Stimulated activated CD4-positive, alpha-beta T cell treated with anti-CD3 and anti-CD28 coated beads, TNF-alpha, amount 100 ng/mL, for 1 hour (primary cell): ENCODE measurements at places on chromosomes 6 and 20.

DNA sequence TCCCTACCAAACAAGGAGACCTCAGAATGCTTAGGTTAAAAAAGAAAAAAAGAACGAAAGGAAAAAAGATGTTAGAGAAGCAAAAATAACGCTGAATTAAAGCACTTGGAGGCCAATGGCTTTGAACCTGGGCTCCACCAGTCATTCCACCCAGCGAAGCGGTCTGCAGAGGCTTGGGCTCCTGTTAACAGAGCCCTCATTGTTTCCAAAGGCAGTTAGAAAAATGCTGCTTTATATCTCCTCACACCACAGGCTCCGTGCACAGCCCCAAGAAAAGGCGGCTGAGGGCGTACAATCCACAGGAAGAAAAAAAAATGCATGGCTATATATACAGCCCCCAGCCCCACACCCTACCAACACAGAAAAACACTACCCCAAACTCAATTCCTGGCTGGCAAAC, 255.9 kb downstream of the FOXC1 start:
- DNase-seq: no peak

DNA sequence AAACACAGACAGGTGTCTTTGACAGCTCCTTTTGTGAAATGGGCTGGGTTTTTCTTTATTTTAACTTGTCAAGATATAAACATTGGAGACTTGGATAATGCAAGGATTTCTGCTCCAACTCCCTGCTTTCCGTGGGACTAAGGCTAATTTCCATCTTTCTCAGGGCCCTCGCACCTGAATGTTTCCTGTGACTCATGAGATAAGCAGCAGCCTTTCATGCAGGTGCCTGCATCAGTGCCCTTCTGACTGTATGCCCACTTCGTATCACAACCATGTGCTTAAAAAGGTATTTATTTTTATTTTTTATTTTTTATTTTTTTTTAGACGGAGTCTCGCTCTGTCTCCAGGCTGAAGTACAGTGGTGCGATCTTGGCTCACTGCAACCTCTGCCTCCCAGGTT, 736.1 kb downstream of the DOK5 start:
- no peak for DNase-seq

DNA sequence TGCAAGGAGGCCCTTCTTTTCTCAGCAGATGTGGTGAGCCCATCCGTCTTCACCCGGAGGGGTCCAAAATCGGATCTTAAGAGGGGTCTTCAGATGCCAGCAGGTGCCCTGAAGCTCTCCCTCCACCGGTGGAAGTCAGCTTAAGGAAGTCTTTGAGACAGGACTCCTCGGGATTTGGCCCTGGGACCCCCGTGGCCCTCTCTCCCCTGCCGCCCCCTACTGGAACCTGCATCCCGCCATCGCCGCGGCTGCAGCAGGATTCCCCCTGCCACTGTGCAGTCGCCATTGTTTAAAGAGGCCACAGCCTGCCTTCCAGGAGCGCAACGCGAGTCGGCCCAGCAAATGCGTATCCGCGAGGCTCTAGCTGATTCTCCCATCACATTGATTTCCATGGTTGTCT, 292.5 kb upstream of the ZNF337 start:
- no peak for DNase-seq

GRCh38 chr20:20580139-20580538, 132.3 kb downstream of the RALGAPA2 start:
- no peak for DNase-seq

- DNase-seq: no peak
Measured at GRCh38 chr6:43966853-43967718, 160.2 kb downstream of the MRPL14 start.

DNA sequence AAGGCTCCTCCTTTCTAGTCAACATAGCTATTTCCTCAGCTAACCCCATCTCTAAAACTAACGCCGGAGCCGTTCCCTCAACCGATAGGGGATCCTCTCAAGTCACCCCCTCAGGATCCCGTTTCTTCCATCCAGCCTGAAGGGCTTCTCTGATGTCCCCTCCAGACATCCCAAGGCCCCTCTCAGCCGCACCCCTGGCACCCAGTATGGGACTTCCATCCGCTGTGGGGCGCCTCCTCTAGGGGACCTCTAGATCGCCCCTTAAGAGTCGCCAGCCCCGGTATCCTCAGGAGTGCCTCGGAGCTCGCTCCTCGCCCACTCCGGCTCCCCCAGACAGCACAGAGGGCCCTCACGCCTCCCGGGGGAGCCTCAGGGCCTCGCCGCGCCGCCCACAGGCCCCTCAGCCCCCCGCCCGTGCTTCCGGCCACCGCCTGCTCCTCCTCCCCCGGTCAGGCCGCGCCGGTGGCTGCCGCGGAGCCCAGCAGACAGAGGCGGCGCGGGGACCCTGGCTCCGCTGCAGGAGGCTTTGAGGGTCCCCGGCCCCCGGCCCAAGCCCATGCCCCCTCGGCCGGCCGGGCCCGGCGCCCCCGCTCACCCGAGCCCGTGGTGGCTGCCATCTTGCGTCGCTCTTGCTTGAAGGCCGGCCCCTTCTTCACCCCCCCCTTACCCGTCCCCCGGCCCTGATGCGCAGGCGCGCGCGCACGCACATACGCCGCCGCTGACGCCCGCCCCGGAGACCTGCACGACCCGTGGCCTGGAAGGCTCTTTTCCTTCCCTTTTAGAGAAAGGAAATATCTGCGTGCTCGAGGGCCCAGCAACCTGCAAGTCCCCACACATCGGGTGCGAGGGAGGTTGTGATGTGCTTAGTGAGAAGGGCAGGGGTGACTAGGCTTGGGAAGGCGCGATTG, at the start of gene UBE2V1:
UBE2V1 (minus strand) TSS at position 639 of the 908 bp plus-strand sequence; CDS start at position 617, 22 bp downstream.
- DNase-seq: peak; percentile 83

DNA sequence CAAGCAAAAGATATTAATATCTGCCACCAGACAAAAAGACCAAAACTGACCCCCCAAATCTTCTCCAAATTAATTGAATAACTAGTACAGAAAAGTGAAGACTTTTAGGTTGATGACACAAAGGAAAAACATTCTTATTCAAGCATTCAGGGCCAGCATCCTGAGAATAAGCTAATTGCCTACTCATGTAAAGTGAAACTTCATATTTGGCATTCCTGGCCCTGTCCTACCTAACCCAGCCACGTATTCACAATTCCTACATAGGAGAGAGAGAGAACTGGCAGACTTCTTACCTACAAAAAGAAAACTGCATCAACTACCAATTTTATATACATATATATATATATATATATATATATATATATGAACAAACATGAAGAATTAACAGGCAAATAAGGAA, 4.9 kb upstream of the ASCC3 start:
- no peak for DNase-seq

DNA sequence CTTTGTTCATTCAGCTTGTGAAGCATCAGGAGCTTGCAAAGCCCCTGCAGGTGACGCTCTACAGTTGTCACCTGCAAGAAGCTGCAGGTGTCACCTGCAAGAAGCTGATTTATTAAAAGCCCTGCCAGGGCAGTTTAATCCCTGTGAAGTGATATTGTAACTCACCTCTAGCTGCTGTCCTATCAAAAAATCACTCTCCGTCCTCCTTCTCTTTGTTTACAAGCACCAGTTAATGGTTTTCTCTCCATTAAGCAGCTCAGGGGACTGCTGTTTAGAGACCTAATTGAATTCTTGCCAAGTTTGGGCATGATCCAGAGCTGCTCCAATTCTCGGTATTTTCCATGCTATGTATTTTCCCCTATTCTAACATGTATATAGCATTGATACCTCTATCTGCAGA, 345.9 kb downstream of the ARHGAP18 start:
- no peak for DNase-seq

DNA sequence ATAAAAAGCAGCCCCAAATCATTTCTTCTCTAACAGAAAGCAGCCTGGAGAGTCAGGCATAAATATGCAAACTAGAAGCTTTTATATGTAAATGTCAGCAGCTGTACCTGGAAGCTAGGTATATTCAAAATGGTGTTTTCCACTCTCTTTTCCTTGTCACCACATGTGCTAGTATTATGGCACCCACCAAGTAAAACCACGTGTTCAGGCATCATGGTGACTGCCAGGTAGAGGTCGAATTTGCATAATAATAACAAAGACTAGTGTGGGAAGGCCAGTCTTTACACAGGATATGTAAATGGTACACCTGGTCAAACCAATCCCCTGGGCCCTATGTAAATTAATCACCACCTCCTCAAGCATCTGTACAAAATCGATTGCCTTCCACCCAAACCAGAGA, 124.0 kb downstream of the MMUT start:
- DNase-seq: no peak

DNA sequence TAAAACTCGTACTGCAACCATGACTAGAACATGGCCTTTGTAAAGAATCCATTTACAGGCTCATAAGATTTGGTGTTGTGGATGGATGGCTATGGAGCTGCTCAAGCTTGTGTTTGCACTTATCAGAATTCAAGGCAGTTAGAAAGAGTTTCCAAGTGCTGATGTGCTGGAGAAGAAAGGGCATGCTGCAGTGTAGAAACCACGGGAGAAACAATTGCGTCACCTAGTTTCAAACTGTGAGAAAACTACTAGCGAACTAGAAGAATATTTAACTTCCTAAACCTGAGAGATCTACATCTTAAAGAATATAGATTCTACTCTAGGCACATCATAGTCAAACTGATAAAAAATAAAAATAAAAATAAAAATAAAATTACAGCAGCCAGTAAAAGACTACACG, 116.2 kb downstream of the SGK1 start:
- DNase-seq: no peak

- no peak for DNase-seq
Measured at GRCh38 chr20:58566981-58567380, 51.8 kb upstream of the APCDD1L start.

DNA sequence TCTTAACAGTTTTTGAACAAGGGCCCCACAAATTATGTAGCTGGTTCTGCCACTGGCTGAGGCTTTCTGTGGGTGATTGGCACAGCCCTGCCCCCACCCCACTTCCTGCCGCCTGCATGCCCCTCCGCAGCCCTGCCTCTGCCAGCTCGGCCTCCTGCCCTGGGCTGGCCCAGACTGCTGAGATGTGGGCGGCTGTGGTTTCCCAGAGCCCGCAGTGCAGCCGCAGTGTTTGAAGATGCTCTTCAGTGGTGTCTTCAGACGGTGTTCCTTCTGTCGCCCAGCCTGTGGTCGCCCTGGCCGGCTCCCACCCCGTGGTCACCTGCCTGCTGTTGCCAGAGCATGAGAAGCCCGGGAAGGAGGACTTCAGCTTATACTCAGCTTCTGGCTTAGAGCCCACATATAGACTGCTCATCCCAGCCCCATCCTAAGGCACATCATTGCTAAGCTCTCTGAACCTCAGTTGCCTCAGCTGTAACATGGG, 154.3 kb downstream of the VEGFA start:
- no peak for DNase-seq

GRCh38 chr6:40394381-40394780, 192.8 kb downstream of the LRFN2 start:
- no peak for DNase-seq

DNA sequence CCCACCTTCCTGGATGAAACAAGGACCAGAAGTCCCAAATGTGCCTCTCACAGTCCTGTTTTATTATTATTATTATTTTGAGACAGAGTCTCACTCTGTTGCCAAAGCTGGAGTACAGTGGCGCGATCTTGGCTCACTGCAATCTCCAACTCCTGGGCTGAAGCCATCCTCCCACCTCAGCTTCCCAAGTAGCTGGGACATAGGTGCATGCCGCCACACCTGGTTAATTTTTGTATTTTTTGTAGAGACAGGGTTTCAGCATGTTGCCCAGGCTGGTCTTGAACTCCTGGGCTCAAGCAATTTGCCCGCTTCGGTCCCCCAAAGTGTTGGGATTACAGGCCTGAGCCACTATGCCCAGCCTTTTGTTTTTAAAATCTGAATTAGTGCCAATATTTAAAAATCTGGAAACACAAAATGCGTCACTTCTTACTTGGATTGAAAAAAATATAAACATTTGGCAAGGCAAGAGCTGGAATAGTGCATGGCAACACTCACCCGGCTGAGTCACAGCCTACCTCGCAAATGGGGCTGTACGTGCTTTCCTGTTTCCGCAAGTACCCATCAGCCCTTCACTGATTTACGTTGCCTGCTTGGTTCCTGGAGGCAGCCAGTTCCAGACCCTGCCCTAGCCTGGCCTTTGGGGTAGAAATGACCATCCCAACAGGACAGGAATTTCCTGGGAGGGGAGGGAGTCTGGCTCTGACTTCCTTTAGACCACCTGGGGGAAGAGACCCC, 6.3 kb downstream of the SDCBP2 start:
- DNase-seq: no peak

DNA sequence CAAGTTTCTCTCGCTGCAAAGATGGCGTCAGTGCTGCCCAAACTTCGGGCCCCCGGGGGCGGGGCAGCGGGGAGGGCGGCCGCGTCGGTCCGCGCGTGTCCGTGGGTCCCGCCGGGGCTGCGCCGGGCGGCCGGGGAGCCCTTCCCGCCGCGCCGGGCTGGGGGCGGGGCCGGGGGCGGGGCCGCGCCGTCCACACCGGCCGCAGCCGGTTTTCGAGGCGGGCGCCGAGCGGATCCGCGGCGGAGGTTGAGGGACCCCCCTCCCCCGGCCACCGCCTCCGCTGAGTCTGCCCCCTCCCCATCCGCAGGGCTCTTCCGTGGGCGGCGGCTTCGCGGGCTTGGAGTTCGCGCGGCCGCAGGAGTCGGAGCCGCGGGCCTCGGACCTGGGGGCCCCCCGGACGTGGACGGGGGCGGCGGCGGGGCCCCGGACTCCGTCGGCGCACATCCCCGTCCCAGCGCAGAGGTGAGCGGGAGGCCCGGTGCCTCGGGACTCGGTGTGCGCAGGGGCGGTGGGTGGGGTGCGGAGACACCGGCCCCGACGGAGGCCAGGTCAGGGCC, 572 bp downstream of the SLC2A4RG start:
- DNase-seq: no peak
